ENCODE measurements at places on chromosomes 2 and 18.

DNA sequence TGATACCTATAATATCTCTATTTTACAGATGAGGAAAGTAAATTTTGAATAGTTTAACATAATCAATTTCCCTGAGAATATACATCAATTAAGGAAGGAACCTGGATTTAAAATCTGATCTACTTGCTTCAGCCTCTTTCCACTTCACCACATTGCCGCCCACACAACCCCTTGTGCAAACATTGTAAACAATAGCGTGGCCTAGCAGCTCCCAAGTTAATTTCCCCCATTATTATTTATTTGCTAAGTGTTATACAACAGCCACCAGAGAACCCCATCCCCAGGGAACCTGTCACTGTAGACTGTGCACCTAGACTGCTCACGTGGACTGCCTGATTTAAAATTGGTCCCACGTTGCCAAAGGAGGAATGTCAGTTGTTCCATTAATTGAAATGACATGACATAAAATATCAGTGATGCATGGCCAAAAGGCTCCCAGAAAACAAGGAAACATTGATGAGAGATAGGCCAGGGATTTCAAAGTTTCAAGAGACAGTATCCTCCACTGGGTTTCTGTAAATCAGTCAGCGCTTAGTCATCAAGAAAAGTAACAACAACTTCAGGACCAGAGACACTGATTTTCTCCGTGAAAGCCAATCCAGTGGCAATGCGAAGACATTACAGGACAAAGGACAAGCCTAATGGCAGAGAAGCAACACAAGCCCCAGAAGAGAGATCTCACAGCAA lies 41.3 kb downstream of the SCG2 start:
- DNase-seq = no peak

GRCh38 chr2:43345872-43346271 lies 119.5 kb upstream of the ZFP36L2 start:
- no peak for DNase-seq

DNA sequence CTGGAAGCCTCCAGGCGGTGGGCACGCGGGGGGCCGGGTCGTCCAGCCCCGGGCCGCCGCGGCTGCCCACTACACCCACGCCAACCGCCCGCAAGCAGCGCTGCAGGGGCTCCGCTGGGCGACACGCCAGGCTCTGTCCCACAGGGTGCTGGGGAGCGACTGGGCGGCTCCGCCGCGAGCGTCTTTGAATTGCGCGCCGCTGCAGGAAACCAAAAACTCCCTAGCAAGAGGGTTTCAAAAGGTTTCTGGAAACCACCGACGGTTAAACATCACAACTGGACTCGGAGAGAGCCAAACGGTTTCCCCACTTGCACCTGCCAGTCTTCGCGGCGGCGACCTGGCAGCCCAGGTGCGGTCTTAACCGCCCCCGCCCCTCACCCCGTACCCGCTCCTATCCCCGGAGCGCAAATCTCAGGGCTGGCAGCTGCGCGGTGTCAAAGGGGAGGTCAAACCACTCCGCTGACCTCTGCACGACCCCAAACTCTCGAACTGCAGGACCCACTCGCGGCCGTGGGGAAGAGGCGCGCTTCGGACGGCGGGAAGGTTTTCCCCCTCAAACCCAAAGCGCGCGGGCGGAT lies 1.0 kb downstream of the CXCR4 start:
- peak; percentile 54 for DNase-seq

- DNase-seq = no peak
These were observed 127.0 kb upstream of the COL5A2 start for GRCh38 chr2:189306525-189306924.

GRCh38 chr18:48036641-48037421 lies 106.4 kb upstream of the SMAD2 start:
- no peak for DNase-seq
